Activated naive CD4-positive, alpha-beta T cell treated with anti-CD3 and anti-CD28 coated beads for 36 hours (primary cell): ENCODE measurements at places on chromosomes 7 and 10. TPM values are rescaled to one million over a fixed set of nuclear protein-coding genes. Genes with fewer than 3 reads are reported as not detected.

DNA sequence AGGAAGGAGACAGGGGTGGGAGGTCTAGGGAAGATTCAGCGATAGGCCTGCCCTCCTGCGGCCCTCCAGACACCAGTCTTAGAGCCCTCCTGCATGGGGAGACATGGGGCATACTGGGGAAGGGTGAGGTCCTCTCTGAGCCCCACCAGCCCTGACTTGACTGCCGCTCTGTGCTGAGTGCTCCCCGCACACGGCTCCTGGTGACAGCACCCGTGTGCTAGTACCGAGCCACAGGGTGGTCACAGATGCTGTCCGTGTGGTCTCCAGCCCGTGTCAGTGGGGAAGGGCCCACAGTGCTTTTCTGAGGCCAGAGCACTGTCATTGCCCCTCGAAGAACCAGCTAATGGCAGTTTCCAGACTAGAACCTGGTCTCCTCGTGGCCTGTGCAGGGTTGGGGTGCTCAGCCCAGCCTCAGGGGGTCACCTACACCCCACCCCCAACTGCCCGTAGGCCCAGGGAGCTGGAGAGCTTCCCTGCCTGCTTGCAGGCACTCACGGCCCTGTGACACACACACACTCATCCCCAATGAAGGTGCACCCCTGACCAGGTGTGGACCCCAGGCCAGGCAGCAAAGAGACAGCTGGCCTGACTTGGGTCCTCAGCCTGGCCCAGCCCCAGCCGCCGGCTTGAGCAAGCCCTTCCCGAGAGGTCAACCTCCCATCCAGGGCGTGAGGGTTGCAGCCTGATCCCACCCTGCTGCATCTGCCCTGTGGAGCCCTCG is 86.0 kb upstream of the RET start:
- DNase-seq: no peak

DNA sequence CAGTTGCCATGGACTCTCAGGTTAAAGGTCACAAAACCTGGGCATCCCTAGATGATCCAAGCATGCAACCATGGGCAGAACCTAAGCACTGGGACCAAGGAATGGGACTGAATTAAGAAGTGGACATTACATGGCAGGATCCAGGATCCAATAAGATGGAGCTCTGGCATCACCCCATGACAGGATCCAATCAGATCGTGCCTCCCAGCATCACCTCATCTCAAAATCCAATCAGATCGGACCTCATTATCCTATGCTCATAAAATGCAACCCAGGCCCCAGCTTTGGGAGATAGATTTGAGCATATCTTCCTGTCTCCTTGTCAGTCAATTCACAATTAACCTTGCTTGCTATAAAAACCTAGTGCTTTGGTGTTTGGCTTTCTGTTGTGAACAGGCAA is 616.1 kb downstream of the PARD3 start:
- no peak for DNase-seq

- DNase-seq: peak; percentile 56
Observed at GRCh38 chr7:133484086-133484485, 231.2 kb downstream of the EXOC4 start.

DNA sequence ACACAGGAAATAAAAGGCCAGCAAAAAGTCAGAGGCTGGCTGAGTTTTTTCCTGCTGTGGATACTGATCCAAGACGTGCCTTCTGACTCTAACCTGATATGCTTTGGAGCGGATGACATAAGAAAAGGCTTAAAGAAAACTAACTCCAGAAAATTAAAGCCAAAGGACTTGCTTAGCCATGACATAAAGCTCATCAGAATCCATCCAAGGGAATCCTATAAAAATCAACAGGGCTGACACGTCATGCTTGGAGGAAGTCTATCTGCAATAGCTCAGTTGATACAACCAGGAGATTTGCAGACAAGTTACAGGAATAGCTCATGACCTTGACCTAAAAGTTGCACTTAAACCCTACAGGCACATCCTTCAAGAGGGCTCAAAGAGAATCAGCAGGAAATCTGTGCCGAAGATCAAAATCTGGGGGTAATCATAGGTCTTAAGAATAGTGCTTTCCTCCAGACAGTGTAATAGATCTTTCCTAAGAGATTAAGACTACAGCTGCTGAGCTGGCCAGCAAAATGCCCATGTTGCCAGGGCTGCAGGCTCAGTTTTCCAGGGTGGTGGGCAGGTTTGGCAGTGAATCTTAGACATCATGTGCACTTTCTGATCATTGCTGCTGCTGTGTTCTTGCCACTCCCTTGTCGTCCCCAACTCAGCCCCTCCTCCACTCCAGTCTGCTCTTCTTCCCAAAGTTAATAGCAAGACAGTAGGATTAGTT is 111.5 kb upstream of the SVIL start:
- DNase-seq: no peak

GRCh38 chr7:112081778-112082177 is 124.4 kb downstream of the DOCK4 start:
- no peak for DNase-seq

- no peak for DNase-seq
Observed at GRCh38 chr7:79287981-79288380, 165.5 kb downstream of the MAGI2 start.

Gene TAS2R41
- not detected for total RNA-seq

Gene TFEC
- not detected for total RNA-seq
